ENCODE measurements at places on chromosomes 11 and 22. TPM values are rescaled to one million over a fixed set of nuclear protein-coding genes. Genes with fewer than 3 reads are reported as not detected.

- no peak for DNase-seq
Measured at GRCh38 chr11:94302776-94303175, 1.6 kb upstream of the IZUMO1R start.

- DNase-seq, result no peak
Measured at GRCh38 chr11:1084561-1085439, 10.1 kb downstream of the MUC2 start.

GRCh38 chr22:46844606-46845210 is 82.3 kb downstream of the TBC1D22A start:
- DNase-seq, result no peak

SAA1 gene
- 6.8 TPM for total RNA-seq

DNA sequence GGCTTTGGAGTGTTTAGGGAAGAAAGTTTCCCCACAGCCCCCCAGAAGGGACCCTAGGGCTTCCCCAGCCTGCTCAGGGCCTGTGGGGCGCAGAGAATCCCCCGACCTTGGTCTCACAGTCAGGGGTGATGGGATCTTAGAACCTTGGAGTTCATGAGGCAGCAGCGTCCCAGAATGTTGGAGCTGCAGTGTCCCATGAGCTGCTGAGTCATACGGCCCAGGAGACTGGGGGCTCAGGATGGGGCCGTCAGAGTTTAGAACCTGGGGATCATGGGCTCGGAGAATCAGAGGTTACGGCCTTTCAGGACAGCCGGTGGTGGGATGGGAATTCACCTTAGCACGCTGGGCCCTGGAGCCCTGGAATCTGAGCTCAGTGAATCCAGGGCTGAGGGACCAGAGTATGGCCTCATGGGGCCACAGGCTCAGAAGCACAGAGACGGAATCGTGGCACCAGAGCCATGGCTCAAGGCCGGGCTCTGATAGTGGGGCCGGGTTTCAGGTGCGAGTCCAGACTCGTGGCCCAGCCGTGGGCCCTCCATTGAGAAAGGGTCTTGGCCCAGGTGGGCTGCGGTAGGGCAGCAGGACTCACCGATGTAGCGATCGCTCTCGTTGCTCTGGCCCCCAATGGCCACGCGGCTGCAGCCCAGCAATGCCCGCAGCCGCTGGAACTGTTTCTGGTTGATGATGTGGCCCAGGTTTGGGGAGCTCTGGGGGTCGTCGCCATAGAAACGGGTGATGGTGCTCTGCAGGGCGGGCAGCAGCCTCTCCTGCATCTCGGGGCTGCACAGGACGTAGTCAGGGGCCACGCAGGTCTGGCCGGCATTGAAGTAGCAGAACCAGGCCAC is 9.5 kb downstream of the ALDH3B2 start:
- DNase-seq, result no peak

DNA sequence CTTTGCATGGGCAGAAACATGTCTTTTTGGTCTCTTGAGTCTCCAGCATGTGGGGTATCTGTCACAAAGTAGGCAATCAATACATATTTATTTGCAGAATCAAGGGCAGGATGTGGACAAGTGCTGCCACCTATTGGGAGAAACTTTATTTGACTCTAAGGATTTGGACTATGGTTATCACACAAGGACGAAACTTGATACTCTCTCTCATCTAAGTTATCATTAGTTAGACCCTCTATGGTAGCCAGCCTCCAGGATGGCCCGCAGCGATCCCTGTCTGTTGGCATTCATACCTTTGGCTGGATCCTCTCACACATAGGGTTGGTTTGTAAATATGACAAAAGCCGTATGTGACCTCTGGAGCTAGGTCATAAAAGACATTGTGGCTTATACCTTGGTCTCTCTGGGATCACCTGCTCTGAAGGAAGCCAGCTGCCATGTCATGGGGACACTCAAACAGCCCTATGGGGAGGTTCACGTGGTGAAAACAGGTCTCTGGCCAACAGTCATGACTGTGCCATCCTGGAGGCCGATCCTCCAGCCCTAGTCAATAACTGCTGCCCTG is 1.1 kb upstream of the FBXO7 start:
- no peak for DNase-seq

DNA sequence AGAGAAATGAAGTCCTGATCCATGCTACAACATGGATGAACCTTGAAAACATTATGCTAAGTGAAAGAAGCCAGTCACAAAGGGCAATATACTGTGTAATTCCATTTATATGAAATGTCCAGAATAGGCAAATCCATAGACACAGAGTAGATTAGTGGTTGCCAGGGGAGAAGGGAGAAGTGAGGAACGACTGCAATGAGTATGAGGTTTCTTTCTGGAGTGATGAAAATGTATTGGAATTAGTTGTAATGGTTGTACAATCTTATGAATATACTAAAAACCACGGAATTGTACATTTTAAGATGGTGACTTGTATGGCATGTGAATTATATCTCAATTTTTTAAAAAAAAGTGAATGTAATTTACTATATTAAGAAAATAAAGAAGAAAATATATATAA is 83.1 kb upstream of the GDPD4 start:
- no peak for DNase-seq

SULT4A1 gene
- not detected for total RNA-seq

DNA sequence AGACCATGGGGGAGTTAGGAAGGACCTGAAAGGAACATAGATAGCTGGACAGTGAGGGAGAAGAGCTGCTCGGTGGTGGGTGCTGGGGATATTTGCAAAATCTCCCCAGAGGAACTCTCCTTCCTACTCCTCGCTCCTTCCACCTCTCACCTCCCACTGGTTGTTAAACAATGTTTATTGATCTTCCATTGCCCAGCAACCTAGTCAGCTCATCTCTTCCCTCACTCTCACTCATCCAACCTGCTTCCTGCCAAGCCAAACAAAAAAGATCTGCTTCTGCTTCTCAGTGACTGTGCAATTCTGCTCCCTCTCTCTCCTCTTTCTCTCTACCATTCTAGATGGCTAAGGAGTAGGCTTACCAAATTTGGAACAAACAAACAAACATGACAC is 115.0 kb downstream of the SLC1A2 start:
- DNase-seq, result no peak

DNA sequence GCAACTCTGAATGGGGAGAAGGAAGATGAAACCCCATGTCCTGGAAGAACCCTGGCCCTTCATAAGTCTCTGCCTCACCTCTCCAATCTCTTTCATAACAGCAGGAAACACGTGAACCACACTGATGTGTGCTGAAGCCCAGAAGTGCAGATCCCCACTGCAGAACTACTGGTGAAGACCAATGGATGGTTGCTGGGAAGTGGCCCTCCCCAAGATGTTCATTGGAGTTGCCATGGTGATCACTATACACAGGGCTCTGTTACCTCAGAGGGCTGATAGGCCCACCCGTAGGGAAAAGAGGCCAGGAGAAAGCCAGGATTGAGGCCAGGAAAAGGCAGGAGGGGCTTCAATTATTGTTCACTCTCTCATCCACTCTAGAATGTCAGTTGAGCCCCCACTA is 11.6 kb downstream of the TST start:
- no peak for DNase-seq

- DNase-seq, result no peak
Measured at GRCh38 chr11:42657169-42657568, 654.6 kb upstream of the API5 start.

GRCh38 chr22:46429325-46429853 is 93.9 kb downstream of the TRMU start:
- no peak for DNase-seq

GRCh38 chr11:12832480-12833224 is 158.4 kb downstream of the TEAD1 start:
- no peak for DNase-seq

GRCh38 chr11:88119561-88119960 is 55.7 kb downstream of the RAB38 start:
- DNase-seq, result no peak

GRCh38 chr22:27625769-27626674 is 175.5 kb downstream of the MN1 start:
- no peak for DNase-seq

- DNase-seq, result no peak
Measured at GRCh38 chr11:65206441-65206841, 24.7 kb downstream of the CAPN1 start.

- DNase-seq, result no peak
Measured at GRCh38 chr11:122398167-122398566, 257.4 kb upstream of the UBASH3B start.

OR6A2 gene
- total RNA-seq, result not detected

- no peak for DNase-seq
Measured at GRCh38 chr11:213111-213510, 5.6 kb downstream of the RIC8A start.

- no peak for DNase-seq
Measured at GRCh38 chr11:111417766-111418435, 38.8 kb upstream of the POU2AF1 start.

DNA sequence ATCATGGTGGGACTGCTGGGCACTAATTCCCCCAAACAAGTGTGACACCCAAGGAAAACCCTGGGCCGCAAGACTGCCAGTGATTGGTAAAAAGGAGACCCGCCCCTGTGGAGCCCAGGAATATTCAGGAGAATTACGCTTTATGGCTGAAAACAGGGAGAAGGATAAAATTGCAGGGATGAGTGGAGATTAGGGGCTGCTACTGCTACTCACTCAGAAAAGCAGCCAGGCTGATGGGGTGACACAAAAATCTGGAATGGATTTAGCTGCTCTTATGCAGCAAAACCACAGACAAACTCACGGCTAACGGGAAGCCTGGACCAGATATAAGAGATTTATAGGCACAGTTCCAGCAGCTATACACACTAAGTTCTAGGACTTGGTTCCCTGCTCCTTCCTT is 4.4 kb upstream of the FBXO3 start:
- DNase-seq, result no peak

- DNase-seq, result no peak
Measured at GRCh38 chr11:34339149-34340064, 18.4 kb downstream of the ABTB2 start.

DNA sequence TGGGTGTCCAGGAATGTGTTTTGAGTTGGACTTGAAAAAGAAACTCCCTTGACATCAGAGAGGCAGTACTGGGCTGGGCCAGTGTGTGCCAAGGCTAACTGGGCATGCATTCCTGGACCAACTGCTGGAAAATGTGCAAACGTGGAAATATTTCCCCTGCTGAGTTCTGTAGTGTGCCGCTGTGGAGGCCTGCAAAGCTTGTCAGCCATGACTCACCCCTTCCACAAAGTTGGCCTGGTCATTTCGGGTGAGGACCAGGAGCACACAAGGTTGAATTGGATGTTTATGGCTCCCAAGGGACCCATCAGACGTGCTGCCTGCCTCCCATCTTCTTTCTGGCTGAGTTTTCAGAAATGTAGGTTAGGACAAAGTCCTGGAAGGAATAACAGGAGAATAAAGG is 513.1 kb downstream of the MIAT start:
- DNase-seq, result no peak

C11orf42 gene
- total RNA-seq, result not detected

OR5I1 gene
- total RNA-seq, result not detected

DNA sequence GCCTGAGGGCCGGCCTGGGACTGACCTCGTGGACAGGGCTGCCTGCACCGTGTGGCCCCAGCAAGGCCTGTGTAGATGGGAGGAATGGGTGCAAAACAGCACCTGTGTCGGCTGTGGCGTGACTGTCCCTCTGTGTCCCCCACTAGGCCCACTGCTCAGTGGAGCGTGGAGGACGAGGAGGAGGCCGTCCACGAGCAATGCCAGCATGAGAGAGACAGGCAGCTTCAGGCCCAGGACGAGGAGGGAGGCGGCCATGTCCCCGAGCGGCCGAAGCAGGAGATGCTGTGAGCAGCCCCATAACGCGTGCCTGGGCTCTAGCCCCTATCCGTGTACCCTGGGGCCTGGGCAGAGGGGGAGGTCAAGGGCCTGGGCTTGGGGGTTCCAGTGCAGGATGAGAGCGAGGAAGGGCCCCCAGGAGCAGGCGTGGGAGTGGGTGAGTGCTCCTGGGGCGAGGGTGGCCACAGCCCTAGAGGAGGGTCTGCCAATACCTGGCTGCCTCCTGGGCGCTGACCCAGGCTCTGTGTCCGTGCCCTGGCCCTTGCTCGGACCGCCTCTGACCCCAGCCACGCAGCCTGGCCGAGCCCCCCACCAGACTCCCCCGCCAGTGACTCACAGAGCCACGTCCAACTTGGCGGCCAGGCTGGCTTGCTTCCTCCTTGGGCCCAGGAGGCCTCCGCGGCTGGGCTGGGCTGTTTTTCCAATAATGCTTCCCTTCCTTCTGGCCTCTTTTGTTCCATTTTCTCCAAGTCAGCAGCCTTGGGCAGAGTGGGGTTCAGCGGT is 11.6 kb downstream of the PRR33 start:
- DNase-seq, result peak; percentile 86

GRCh38 chr22:49398646-49399045 is 429.0 kb downstream of the BRD1 start:
- DNase-seq, result peak; percentile 13

- DNase-seq, result no peak
Measured at GRCh38 chr11:110077831-110078325, 15.3 kb upstream of the ZC3H12C start.

DNA sequence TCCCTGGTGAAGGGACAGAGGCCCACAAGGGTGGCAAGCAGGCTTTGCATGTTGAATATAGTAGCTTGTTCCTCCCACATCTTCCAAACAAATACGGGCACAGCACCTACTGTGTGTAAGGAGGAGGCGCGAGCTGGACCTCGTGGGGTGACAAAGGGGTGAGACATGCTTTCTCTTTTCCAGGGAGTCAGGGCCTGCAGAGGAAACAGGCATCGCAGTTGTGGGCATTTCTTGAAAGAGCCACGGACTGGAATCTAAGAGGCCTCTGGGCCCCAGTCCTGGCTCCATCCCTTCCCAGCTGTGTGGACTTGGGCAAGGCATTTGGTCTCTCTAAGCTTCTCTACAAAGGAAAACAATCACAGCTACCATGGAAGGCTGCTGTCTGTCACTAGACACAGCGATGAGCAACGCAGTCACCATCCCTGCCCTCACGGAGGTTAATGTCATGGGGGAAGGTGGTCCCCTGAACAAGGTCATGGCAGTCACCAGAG is 13.0 kb upstream of the CDC42EP1 start:
- no peak for DNase-seq
